AG08395 (cell line): ENCODE measurements at places on chromosomes 6 and 20.

DNA sequence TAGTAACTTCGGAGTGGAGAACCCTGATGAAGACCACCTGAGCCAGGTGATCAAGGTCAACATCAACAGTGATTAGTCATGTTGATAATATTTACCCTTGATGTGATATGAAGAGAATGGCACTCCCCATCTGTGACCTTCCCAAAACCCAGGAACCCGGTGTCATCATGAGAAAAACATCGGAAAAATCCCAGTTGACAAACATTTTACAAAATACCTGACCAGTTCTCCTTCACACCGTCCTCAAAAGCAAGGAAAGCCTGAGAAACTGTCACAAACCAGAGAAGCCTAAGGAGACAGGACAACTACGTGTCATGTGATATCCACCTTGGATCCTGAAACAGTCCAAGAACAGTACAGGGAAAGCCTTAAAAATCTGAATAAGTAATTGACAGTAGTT lies 197.3 kb downstream of the ZMYND8 start:
- no peak for DNase-seq

- no peak for DNase-seq
Measured at GRCh38 chr6:51429017-51429712, 610.5 kb downstream of the TFAP2B start.

DNA sequence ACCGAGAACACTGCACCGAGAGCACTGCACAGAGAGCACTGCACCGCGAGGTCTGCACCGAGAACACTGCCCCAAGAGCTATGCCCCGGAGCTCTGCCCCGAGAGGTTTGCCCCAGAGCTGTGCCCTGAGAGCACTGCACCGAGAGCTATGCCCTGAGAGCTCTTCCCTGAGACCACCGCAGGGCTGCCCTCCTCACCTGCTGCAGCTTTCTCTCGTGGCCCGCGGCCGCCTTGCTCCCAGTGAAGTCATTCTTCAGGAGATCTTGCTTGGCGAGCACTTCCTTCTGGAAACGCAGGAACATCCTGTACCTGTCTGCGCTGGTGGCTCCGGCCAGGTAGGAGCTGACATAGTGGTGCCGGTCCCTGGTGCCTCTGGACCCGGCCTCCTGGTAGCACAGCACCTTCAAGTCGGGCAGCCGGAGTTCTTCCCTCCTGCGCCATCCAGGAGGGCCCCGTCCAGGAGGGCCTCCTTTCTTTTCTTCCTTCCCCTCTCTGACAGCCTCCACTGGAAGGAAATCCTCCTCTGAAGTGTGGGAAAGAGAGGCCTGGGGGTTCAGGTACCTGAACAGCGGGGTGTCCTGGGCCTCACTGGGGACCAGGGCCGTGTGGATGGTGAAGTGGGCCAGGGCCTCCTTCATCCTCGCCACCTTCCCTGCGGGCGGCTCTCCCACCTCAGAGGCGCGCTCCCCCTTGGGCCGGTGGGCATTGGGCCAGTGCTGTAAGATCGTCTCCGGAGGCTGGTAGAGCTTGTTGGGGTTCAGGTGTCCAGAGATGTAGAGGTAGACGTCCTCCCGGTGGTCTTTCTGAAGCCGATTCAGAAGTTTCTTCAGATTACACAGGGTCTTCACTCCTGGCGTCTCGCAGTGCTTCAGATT lies 7.8 kb downstream of the C6orf118 start:
- DNase-seq = no peak

DNA sequence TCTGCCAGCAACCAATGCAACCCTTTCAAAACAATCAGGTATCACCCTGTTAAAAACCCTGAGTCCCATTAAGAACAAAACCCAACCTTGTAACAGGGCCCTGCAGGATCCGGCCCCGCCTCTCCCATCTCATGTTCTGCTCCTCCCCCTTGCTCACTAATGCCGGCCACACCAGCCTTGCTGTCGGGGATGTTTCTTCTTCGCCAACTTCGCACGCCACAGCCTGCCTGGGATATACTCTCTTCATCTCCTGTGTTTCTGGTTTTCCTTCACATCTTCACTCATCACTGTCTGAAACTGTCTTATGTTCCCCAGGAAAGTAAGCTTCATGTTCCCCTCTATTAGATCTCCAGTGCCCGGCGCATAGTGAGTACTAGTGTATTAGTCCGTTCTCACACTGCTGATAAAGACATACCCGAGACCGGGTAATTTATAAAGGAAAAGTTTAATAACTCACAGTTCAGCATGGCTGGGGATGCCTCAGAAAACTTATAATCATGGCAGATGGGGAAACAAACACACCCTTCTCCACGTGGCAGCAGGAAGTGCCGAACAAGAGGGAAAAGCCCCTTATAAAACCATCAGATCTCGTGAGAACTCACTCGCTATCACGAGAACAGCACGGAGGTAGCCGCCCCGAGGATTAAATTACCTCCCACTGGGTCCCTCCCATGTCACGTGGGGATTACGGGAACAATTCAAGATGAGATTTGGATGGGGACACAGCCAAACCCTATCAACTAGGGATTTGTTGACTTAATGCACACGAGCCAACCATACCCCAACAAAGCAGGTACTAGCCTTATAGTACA lies 5.1 kb downstream of the TP53RK start:
- DNase-seq = peak; percentile 78

DNA sequence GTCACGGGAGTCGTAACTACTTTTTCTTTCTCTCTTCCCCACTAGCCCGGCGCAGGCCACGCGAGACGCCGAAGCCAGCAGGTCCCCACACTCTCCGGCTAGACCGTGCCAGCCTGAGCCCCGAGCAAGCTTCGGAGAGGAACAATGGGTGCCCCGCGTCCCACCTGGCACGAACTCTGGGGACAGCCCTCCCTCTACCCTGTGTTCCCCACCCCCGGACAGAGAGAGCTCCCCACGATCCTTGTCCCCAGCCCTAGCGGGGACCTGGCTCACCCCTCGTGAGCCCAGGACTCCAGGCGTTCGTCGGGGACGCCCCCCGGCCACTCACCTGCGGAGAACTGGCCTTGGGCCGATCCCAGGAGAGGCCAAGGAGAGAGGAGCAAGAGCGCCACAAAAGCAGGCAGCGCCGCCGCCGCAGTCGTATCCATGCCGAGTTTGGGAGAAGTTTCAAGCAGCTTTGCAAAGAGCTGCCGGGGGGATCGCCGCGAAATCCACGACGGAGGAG lies 416 bp downstream of the PTPRK start:
- no peak for DNase-seq

DNA sequence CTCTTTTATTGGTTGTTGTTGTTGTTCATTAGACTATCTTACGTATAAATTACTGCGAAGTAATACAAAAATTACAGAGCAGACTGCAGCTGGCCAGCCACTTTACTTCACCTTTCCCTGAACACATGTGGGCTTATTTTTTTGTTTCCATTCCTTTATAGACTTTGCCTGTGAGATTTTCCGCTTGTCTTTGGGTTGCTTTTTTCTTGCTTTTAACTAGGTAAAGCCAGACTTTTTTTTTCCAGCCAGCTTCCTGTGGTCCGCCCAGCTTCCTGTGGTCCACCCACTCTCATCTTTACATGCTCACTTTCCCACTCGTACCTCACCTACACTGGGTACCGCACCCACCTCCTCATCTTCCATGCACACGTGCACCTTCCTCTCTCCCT lies 79.0 kb downstream of the IPCEF1 start:
- no peak for DNase-seq

GRCh38 chr6:29567991-29568390 lies 8.5 kb upstream of the UBD start:
- no peak for DNase-seq

DNA sequence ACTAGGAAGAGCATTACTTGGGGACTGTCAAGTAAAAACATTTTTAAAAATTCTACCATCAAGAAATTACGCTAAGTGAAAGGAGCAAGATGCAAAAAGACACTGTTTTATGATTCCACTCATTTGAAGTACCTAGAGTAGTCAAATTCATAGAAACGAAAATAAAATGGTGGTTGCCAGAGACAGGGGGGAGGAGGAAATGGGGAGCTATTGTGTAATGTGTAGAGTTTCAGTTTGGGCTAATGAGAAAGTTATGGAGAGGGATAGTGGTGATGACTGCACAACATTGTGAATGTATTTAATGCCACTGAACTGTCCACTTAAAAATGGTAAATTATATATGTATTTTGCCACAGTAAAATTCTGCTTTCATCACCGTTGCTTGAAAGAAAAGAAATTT lies 83.8 kb downstream of the UST start:
- DNase-seq = no peak
